ENCODE measurements at places on chromosomes 6 and 20.

DNA sequence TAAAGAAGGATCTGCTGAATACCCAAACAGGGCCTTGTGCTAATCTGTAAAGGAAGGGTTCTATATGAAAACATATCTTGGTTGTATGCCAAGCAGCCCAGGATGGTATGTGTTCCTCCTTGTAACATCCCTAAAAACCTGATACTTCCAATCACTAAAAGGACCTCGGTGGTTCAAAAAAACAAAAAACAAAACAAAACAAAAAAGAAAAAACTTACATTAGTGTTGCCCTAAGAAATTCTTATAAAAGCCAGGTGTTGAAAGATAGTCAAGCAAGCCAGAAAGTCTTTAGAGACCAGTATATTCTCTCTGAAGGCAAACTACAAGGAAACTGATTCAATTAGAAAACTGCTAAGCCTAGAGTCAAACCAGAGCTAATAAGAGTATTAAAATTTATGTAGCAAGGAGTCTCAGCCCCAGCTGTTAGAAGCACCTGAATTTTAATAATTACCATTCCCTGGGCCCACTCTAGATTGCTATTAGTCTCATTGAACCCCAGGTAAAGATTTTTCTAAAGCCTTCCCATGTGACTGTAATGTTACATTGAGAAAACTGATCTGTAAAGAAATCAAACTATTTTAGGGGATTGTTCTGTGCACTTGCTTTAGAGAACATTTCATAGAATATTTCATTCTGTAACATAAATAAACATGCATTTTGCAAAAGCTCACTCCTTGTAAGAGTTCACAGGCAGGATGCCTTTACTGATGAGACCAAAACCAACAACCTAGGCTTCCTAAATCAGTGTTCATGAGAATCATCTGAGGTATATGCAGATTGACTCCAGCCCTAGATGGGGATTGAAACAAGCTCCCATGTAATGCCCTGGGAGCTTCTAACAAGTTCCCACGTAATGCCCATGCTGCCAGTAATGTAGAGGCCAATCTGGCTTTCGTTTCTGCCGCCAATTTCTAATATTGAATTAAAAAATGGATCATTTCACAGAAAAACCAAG is 95.2 kb upstream of the BTN3A2 start:
- no peak for DNase-seq

GRCh38 chr6:152244998-152245630 is 392.0 kb downstream of the SYNE1 start:
- no peak for DNase-seq

- DNase-seq = no peak
Observed at GRCh38 chr6:42224222-42225028, 6.8 kb upstream of the MRPS10 start.

GRCh38 chr6:125927761-125928160 is 28.8 kb upstream of the HINT3 start:
- DNase-seq = no peak

- DNase-seq = no peak
Observed at GRCh38 chr6:141788096-141788495, 344.6 kb upstream of the GJE1 start.

DNA sequence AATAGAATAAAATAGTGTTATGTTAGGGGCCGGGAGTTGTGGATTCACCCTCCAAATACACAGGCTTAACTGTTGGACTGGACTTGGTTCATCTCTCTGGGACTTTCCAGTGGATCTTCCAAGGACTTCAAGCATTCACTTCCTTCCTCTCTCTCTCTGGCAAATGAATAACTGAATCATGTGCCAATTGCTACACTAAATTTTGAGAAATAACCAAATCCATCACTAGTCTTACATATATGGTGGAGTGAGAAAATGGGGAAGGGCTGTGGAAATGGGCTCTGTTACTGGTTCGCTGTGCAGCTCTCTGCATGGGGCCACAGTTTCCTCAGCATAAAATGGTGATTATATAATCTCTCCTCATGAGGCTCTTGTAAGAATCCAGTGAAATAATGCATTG is 6.8 kb upstream of the KIAA1755 start:
- no peak for DNase-seq

GRCh38 chr6:156933201-156934068 is 156.3 kb downstream of the ARID1B start:
- DNase-seq = no peak

- no peak for DNase-seq
Observed at GRCh38 chr6:45746046-45746445, 269.6 kb downstream of the CLIC5 start.

GRCh38 chr6:3769610-3770009 is 18.1 kb upstream of the PXDC1 start:
- no peak for DNase-seq

GRCh38 chr6:150491131-150491810 is 108.4 kb upstream of the PLEKHG1 start:
- no peak for DNase-seq

DNA sequence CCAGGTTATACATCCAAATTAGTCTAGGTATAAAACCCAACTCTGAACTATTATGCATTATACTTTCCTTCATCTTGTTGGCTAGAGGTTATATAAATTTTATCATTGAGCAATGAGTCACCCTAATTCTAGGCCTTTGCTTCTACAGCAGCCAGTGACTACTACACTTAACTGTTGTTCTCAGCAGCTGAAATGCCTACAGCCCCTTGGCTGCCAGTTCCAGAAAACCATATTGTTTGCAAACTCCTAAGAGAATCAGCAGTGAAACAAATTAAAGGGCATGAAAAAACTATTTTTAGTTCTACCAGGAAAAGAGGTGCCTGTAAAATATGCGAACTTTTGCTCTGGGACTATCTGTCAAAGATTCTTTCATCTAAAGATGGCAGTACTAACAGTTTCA is 292.8 kb downstream of the FRK start:
- DNase-seq = no peak

- DNase-seq = no peak
Observed at GRCh38 chr20:1897965-1898464, 2.8 kb downstream of the SIRPA start.
